ENCODE measurements at places on chromosomes 12 and 14.

DNA sequence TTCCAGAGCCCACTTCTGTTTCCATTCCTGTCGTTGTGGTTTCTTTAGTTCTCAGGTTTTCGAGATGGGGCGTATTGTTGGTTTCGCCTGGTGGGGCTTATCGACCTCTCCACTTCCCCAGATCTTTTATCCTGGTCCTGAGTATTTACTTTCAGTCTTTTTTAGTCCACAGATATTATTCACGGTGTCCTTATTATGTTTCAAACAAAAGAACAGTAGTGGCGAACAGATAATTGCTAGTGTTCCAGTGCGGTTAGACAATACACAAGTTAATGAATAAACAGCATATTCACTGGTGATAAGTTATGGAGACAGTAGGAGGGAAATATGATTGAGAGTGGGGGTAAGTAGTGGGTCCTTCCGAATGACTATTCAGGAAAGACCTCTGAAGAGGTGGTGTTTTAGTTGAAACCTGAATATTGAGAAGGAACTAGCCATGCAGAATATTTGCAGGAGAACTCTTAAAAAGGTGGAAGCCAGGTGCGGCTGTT, 668 bp downstream of the TMEM260 start:
- no peak for DNase-seq

DNA sequence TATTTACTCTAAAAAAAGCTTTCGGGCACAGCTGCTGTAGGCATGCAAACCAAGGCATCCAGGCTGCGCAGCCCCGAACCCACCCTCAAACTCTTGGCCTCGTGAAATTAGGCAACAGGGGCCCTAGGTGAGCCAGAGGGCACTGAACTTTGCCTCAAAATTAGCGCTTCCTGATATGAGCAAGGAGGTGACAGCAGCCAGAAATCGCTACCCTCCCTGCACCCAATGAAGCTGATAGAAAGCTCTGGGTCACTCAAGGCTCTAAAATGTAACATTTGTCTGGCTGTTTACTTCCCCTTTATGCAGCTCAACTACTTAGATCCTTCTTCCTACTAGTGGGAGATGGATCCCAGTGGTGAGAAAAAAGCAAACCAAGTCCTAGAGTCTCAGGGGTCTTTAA, 61.8 kb downstream of the PITPNM2 start:
- no peak for DNase-seq

DNA sequence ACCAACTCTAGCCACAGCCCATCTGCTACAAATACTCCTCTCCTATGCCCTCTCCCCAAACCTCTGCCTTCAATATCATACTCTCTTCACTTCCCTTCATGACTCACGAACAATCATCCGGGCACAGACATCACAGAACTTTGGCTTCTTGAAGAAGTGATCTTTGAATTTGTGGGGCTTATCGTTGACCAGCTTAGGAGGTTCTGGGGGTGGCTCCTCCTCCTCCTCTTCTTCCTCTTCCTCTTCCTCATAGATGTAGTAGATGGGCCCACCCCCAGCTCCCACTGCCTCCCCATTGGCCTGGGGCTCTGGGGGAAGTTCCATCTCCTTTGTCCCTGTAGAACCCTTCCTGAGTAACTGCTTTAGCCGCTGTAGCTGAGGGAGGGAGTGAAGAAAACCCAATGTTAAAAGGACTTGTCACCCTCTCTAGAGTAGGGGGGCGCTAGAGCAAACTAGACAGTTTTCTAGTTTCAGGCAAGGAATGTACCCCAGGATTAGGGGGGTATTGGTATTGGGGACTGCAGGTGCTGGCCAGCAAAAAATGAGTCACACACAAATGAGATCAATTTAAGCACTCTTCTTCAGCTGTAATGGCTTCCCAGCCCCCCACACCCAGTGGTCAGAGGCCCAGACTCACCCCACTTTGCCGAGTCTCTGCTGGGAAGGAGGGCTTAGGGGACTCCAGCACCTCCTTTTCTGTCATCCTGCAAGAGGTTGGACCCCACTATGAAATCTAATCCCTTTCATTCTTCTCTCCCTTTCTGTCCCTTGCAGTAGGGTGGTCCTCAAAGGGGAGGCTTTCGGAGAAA, 1.8 kb downstream of the STAC3 start:
- no peak for DNase-seq

DNA sequence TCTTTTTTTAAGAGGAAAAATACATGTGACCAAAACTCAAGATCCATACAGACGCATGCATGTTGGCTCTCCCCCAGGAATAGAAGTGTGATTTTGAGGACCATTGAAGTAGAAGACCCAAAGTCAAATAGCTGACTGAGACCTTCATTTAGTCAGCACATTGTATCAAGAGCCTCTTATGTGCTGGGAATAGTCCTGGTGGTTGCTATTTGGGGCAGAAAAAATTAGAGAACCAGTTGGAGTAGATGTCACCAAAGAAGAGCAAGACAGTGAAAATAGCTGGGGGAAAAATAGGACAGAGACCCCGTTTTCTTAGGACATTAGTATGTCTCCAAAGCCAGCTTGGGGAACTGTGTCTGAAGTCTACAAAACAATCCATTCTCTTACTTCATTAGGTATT, 93.6 kb downstream of the PELI2 start:
- DNase-seq, result no peak

DNA sequence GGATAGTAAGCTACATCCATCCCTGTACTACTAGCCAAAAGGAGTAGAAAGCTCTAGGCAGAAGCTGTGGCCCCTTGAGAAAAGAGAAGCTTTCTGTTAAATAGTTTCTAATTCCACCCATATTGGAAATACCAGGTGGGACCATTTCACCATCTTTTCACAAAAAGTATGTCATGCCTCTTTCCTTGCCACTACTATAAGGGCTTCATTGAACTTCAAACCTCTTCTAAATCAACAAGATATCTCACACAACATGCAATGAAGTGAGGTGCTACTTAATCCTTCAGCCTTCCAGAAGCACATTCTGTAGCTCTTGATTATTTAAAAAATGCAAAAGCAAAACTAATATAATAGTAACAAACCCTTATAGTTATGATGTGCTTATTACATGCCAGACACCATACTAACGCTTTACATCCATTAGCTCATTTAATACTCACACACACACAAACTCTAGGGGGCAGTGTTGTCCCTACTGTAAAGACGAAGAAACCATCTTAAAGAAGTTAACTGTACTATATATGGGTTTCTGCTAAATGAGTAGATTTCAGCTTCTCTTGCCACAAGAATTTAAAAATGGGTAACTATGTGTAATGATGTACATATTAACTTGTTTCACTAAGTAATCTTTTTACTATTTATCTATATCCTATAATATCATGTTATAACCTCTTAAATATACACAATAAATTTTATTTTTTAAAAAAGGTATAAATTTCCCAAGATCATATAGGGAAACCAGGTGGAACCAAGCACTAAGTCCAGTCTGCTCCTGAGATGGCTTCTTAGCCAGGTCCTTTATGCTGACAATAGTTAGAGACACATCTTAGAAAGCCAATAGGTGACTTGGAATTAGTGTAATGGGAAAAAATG, 124.4 kb downstream of the RPS29 start:
- DNase-seq, result no peak

DNA sequence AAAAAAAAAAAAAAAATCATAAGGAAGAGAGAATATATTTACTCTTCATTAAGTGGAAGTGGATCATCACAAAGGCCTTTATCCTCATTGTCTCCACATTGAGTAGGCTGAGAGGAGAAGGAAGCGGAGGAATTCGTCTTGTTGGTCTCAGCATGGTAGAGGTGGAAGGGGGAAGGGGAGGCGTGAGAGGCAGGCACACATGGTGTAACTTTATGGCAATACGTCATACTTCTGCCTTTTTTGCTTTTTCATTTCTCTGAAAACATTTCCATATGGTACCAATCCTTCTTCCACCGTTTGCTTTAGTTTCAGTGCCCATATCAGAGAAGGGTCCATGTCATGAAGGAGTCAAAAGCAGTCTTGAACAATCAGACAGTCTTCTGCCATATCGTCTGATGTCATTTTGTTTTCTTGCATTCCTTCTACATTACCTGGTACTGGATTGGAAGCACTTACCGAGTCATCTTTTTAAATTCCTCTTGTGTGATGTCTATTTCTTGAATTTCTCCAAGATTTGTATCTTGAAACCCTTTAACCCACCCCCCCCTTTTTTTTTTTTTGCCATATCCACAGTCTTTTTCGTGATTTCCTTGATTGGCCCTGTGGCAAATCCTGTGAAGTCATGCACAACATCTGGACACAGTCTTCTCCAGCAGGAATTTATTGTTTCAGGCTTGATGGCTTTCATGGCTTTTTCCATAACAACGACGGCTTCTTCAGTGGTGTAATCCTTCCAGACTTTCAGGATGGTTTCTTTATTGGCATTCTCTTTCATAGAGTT, 8.9 kb downstream of the FUT8 start:
- DNase-seq, result no peak

GRCh38 chr12:89571491-89572195, 45.8 kb upstream of the POC1B start:
- no peak for DNase-seq

- no peak for DNase-seq
Observed at GRCh38 chr14:33956640-33957039, 5.8 kb upstream of the EGLN3 start.

GRCh38 chr12:103773109-103773910, 67.7 kb downstream of the NT5DC3 start:
- no peak for DNase-seq
